Thyroid gland (tissue), 4 donors: ENCODE measurements at places on chromosomes 2 and 18. TPM values are rescaled to one million over a fixed set of nuclear protein-coding genes. Genes with fewer than 3 reads are reported as not detected.

DNA sequence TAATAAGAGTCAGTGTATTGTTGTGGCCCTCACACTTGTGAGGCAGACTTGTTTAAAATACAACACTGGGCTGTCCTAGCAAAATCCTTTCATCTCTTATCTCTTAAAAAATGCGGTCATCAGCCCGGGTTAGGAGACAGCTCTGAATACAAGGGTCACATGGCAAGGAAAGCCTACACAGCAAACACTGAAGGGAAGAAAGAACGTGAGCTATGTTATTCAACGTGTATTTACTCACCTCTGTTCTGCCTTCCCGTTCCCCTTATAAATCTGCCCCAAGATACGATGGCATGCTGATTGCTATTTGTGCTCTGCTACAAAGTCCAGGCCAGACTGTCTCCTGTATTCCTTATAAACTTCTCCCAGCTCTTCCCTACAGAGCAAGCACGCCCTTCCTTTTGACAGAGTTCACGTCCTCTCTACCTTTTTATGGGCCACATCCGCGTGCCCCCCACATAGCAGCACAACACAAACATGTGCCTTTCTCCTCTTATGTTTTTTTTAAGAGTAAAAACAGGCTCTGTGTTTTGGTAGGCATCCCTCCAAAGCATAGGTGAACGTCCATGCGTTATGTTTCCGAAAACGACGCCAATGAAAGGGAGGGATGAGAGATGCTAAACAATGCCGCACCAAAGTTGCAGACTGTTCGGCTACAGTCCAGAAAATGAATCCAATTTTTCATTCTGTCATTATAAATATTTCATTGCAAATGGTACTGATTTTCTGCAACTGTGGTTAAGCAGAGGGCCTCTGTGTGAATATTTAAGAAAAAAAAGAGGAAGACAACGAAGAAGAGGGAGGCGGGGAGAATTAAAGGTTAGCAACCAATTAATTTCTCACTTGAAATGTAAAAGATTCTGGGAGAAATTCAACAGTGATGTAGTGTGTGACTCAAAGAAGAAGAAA lies 274.7 kb downstream of the ZNF521 start:
- no peak for DNase-seq

- DNase-seq = no peak
These were observed 64.1 kb downstream of the BCL2 start for GRCh38 chr18:63255435-63255834.

DNA sequence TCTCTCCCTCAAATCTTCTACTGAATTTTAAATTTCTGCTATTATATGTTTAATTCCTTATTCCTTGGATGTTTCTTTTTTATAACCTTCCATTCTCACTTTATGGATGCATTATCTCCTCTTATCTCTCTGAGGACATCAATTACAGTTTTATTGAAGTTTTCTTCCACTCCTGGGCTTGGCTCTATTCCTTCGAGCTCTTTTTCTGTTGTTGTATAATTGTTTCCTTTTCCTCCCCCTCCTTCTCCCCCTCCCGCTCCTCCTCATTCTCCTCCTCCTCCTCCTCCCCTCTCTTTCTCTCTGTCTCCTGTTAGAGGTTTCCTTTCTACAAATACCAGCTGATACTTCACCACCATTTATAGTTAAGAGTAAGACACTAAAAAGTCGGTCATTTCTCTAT lies 209.8 kb downstream of the ZBTB7C start:
- no peak for DNase-seq

DNA sequence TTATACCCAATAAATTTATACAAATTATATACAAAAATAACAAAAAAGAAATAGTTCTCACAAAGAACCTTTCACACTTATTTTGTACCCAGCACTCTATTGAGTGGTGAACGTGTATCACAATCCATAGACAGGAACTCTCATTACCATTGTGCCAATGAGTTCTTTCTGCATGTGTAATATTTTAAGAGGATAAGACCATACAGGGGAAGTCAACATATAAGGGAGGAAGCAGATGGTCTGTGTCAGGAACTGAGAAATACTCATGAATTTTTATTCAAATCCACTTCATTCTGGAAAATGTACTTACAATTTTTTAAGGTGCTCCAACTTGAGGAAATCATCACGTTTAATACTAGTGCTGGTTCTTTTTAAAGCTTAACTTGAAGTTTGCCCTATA lies 27.1 kb upstream of the ELOA2 start:
- DNase-seq = no peak

DNA sequence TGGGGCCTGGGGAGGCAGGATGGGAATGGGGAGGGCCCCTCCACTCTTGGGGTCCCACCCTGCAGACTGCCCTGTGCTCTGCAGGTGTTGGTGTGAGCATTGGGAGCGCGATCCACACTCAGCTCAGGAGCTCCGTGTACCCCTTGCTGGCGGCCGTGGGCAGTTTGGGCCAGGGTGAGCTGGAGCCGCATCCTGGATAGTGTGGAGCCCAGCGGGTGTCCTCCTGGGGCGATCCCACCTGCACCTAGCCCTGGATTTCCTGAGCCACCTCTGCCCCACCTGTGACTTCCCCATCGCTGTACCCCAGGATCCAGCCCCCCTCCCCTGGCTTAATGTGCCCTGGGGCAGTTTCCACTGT lies 2.6 kb downstream of the PROM2 start:
- DNase-seq = no peak

- DNase-seq = no peak
These were observed 109.6 kb upstream of the UNC80 start for GRCh38 chr2:209662021-209662420.

DNA sequence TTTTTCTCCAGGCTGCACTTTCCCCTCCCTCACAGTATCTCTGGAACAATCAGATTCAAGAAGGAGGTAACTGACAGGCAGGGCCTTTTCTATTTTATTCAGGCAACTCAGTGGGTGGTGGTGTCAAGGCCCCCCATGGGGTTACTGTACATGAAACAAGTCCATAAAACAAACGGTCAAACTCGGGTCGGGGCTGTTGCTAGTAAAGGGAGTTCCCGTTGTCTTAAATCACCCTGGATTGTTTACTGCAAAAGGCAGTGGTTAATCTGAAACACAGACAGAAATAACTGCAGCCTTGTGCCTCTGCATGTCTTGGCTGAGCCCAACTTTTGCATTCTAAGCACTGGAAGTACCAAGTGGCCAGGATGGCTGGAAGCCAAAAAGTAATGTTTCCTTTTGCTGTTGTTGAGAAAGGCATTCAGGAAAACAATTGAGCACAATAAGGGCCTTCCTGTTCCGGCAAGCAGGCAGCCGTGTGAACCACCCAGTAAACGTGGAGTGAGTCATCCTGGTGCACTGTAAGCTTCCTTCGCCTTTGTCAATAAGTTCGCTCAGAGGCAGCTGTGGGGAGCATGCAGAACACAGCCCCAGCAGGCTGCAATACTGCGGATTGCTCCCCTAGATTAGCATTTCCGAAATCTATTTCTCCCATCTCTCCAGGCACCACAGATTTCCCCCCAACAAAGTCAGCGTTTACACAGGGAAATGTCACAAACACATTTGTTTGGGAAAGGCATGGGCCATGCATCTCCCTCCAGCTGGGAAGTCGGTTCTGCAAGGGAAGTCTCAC lies 149.6 kb downstream of the IRS1 start:
- peak; percentile 93 for DNase-seq

DNA sequence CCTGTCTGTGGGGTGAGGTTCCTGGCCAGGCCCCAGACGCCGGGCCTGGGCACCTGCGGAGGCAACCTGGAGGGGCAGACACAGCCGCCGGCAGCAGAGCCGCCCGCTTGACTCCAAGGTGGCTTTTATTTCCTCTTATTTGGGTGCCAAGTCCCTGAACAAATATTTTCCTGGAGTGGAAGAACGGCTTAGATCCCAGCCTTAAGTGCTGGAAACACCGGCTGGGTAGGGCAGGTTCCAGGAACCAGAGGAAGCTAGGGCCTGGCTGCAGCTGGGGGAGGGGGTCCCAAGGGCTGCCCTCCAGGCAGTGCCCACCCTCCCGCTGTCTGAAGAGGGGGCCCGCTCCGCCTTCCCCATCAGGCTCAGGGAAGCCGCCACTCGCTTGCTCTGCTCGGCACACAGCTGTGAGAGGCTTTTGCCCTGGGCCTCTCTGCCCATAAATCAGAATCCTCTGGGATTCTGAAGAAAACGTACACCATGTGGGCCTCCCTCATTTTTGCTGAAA lies 28.2 kb downstream of the SDC1 start:
- DNase-seq = peak; percentile 80

GRCh38 chr2:726169-726568 lies 49.0 kb upstream of the TMEM18 start:
- no peak for DNase-seq

KDSR gene
- 40.6 TPM for total RNA-seq

MAP3K19 gene
- not detected for total RNA-seq

SRD5A2 gene
- not detected for total RNA-seq

LRRC30 gene
- not detected for total RNA-seq
